ENCODE measurements at places on chromosomes 6 and 20.
A peak's percentile ranks its signal among the peaks of the same experiment; 100 is the strongest.

GRCh38 chr6:157644043-157644810 is 178.8 kb upstream of the SNX9 start:
- DNase-seq = peak; percentile 42

GRCh38 chr20:17823409-17824144 is 123.8 kb downstream of the BANF2 start:
- no peak for DNase-seq

DNA sequence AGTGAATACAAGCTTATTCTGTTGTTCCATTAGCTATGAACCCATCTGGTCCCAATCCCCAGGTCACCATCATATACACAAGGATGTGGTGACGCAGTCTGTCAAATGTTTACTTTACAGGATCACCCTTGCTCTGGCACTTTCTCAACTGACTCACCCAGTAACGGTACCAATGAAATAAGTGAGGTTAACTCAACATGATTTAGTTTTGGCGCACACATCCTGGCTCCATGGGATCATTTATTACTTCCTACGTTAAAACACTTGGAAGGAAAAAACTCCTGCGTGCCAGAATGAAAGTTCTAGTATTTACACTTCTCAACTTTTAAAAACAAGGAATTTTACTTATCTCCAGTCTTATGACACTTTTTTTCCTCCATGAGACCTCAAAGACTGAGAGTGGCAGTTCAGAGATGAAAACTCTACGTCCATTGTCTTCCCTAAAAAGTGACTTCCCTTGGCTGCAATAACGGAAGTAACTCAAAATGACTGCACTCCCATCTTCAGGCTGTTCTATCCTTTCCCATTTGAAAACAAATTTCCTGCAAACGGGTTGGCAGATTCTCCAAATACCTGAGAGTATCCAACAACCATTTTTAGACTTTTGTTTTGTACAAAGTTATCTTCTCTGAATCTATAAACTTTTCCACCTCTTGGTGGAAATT is 15.9 kb downstream of the AGPAT4 start:
- no peak for DNase-seq

DNA sequence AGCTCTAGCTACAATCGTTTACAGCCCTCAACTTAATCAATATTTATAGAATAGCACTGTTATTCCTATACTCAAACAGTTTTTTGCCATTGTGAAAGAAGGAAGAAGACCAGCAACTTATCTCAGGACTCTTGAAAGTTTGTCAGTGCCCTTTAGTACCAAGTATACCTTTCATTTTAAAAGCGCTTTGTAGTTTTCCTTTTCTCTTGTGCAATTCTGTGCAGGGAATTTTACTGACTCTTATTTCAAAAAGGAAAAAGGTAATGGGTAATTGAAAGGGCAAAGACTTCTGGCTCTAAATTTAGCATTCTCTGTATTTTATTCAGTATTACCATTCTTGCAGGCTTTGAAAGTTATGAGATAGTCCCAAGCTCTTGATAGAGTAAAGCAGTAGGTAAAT is 16.8 kb upstream of the RHAG start:
- no peak for DNase-seq

- no peak for DNase-seq
These were observed 99.3 kb downstream of the BMP2 start for GRCh38 chr20:6866741-6867140.
